ENCODE measurements at places on chromosomes 1 and 21.

GRCh38 chr1:186082235-186082937, 292.7 kb downstream of the TPR start:
- peak; percentile 73 for DNase-seq

DNA sequence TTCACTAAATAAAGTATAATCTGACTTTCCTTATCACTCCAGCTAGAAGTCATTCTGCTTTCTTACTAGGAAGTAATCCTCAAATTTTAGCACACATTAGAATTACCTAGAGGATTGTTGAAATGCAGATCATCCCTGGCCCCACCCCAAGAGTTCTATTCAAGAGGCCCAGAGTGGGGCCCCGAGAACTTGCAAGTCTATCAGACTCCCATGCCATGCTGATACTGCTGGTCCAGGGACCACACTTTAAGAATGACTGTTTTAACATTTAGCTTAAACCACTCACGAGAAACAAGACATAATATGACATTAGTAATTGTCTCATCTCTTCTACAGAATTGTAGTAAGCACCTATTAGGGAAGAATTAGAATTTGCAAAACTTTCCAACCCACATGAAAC, 7.7 kb upstream of the SYNJ1 start:
- DNase-seq, result no peak

DNA sequence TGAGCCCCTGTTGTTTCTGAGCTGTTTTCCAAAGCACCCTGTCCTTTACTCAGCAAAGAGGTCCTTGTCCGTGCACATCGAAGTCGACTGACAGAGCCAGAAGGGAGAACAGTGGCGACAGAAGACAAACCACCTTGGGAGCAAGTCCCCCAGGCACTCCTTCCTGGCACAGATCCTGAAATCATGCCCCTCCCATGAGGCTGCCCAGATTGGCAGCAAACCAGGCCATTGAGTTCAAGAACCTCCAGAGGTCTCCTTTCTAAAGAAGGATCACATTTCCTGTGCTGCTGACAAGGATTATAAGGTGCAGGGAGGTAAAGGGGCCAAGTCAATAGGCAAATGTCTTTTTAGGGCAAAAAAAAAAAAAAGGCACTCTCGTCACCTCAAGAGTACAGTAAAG, 84.7 kb upstream of the HIVEP3 start:
- DNase-seq, result no peak

DNA sequence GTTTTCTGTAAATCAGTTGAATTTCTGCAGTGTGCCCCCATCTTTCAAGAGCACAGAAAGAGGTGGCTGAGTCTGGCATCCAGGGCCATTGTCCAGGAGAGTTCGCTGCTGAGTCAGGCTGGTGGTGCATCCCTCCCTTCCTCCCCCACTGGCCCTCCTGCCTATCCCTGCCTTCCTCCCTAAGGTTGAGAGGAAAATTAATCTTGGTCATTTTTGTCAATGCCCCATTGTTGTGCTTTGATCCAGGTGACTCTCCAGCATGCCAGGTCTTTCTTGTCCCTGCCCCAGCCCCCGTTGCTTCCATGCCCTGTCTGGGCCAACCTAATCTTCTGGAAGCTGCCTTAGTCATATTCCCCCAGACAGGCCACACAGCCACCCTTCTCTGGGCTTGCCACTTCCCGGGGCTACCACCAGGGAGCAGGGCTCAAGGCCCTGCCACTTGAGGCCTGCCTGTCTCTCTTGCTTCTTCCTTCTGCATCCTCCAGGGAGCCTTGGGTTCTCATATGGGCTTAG, 26.6 kb downstream of the PROK1 start:
- no peak for DNase-seq

- DNase-seq, result no peak
Observed at GRCh38 chr1:233679030-233679429, 65.1 kb downstream of the KCNK1 start.

DNA sequence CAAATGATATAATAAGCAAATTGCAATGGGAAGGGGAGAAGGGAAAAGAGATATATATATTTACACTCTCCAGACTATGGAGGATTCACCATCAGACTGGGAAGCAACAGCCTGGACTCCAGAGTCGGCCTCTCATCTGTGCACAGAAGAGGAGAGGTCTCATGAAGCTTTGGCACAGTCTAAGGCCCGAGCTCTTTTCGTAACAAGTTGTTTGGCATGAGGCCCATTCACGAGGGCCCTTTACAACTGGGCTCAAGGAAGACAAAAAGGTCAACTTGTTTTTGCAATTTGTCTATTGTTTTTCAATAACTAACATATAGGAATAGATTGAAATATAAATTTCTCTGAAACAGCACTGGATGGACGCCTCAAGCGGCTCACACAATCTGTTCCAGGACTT, 66.7 kb upstream of the AJAP1 start:
- DNase-seq, result no peak

DNA sequence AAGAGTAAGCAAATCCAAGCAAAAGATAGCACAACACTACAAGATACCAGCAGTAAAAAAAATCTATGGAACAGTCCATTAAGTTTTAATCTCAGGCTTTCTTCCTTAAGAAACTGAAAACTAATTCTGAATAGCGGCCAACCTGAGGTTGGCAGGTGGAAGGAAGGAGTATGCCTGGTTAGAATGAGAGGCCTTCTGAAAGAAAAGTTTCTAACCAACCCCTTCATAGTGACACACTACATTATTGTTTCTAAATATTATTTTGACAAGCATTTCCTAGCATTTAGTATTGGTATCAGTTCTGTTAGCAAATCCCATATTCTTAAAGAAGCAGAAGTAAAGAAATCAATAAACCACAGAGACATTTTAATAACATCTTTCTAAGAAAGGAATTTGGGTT, 205.7 kb upstream of the PTBP2 start:
- no peak for DNase-seq

DNA sequence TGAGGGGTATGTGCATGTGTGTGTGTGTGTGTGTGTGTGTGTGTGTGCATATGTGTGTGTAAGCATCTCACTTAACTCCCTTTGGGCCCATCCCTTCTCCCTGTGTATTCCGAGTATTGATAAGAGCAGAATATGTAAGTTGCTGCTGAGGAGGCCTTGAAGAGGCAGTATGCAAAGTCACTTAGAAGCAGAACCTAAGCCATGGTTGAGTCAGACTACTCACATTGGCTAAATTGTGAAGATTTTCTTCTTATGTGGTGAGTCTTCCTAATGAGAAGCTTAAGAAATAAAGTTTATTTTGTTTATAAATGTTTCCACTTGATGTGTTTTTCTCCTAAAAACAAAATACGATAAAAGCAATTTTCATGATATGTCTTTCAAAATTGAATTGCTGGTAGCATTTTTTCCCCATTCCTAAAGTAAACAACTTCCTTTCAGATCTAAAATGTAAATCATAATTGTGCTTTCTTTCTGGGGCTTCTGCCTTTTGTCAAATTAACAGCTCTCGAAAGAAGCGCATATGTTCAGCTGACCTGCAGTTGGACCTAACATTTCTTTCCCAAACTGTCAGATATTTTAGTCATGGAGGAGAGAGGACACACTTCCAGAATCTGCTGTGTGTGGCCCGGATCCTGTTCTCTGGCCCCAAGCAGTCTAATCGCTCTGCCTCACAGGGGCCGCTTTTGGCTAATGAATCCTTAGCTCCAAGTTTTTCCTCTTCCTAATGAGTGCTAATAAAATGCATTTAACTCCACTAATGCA, 284.0 kb downstream of the DUSP10 start:
- peak; percentile 45 for DNase-seq

DNA sequence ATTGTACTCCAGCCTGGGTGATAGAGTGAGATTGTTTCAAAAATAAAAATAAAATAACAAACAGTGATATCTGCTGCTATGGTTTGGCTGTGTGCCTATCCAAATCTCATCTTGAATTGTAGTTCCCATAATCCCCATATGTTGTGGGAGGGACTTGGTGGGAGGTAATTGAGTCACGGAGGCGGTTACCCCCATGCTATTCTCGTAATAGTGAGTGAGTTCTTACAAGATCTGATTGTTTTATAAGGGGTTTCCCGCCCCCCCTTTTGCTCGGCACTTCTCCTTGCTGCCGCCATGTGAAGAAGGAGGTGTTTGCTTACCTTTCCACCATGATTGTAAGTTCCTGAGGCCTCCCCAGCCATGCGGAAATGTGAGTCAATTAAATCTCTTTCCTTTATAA, 47.8 kb downstream of the ACTL8 start:
- DNase-seq, result no peak

- peak; percentile 74 for DNase-seq
Observed at GRCh38 chr1:192747301-192747700, 61.5 kb upstream of the RGS2 start.

DNA sequence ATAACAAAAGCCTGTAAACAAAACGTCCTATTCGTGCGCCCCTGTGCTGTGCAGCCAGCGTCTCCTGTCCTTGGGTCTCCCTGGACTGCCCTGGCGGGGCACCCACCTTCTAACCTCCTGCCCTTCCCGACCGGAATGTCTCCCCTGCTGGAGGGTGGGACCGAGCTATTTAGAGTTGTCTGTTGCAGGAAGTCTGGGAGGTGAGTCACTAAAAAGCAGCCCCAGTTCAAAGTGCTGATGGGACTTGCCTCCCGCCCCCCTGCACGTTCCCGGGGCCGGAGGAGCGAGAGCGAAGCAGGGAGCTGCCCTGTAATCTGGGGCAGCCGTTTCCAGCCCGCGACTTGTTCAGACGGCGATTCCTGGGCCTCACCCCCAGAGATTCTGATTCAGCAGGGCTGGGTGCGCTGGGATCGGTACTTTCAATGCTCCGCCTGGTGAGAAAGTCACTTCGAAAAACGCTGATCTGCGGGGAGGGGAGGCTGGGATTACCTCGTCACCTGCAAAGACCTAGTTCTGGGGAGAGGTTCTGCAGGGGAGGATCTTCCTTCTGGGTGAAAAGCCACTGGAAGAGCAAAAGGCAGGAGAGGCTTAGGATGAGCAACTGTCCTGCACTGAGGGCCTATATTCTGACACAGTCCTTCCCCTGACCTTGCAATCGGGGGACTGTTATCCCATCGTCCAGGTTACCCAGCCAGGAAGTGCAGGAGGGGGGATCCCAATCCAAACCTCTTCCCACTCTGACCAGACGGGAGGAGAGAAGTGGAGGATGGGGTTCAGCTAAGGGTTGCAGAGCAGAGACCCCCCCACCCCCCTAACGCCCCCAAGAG, 1.2 kb upstream of the DHRS3 start:
- DNase-seq, result peak; percentile 83

DNA sequence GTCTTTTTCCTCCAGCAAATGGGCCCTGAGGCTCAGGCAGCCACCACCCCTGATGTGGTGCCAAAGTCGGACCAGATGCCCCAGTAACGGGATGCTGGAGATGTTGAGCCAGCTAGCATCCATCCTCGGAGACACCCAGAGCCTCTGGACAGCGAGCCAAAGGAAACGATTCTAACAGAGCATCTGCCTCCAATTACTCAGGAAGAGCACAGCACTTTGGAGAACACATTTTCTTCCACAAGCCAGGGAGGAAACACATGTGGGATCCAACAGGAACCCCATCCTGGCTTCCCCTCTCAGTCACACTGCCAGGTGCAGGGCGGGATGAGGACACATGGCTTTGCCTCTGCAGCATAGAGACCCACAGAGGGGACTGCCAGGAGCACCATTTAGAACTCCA, 44.9 kb downstream of the C1orf198 start:
- no peak for DNase-seq

- DNase-seq, result peak; percentile 86
Observed at GRCh38 chr21:31117128-31117916, 79.0 kb upstream of the KRTAP19-8 start.

- no peak for DNase-seq
Observed at GRCh38 chr1:51305371-51305823, 25.0 kb downstream of the TTC39A start.

- DNase-seq, result no peak
Observed at GRCh38 chr1:195903203-195903602, 705.0 kb downstream of the KCNT2 start.

DNA sequence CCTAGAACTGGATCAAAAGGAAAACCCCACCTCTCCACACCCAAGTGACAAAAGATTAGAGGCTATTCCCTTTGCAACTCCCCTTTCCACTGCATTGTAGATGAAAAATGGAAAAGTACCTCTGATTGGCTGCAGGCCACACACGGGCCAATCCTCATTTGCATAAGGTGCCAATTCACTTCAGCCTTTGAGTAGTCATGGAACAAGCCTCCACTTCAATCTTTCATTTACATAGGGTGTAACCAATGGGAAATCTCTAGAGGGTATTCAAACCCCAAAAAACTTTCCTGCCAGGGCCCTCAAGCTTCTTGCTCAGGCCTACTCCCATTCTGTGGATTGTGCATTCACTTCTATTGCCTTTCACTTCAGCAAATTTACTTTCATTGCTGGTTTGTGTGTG, 122.3 kb upstream of the KCND3 start:
- DNase-seq, result no peak

GRCh38 chr1:34549199-34549598, 205.6 kb upstream of the GJB5 start:
- DNase-seq, result no peak

DNA sequence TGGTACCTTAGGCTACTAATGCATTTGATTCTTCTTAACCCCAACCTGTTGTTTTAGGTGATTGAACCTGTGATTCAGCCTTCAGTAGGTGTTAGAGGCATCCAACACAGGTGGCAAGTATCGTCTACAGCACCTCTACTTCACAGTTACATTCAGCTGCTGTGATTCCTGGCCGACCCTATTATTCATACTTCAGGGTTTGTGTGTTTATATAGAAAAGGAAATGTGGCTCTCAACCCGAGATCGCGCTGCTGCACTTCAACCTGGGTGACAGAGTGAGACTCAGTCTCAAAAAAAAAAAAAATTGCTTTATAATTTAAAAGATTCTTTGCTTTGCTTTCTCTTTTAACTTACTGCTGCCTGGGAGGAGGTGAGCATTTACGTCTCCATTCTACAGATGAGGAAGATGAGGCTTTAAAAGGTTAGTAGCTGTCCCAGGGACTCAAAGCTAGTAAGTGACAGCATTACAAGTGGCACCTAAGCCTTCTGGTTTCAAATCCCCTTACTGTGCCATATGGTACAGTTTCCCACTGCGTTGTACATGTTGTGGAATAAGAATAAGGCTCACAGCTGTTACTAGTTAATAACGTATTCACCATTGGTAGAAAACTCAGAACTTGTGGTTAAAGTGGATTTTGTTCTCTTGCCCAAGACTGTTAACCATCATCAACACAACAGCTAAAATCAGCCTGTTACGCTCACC, 9.9 kb upstream of the GPR25 start:
- DNase-seq, result no peak

DNA sequence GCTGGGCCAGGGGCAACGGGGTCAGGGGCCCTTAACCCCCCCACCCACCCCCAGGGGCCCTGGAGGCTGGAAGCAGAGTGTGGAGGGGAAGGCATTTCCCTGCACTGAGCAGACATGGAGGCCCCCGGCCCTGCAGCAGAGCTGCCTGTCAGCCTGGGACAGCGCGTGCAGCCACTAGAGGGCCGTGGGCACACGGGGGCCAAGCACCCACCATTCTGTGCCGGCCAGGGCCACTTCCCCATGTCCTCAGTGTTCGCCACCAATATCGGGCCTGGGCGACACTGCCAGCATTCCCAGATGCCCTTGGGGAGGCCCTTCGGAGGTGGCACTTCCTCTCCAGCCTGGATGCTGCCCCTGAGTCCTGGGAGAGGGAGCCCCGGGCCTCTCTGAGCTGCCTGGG, 23.2 kb upstream of the ARHGEF16 start:
- DNase-seq, result no peak

GRCh38 chr1:9242338-9242969, 7.9 kb downstream of the H6PD start:
- no peak for DNase-seq
